Hematopoietic multipotent progenitor cell treated with erythropoietin and hydrocortisone succinate and interleukin-3 and kit ligand, for 17 days (in vitro differentiated cells): ENCODE measurements at places on chromosomes 7 and 10.

DNA sequence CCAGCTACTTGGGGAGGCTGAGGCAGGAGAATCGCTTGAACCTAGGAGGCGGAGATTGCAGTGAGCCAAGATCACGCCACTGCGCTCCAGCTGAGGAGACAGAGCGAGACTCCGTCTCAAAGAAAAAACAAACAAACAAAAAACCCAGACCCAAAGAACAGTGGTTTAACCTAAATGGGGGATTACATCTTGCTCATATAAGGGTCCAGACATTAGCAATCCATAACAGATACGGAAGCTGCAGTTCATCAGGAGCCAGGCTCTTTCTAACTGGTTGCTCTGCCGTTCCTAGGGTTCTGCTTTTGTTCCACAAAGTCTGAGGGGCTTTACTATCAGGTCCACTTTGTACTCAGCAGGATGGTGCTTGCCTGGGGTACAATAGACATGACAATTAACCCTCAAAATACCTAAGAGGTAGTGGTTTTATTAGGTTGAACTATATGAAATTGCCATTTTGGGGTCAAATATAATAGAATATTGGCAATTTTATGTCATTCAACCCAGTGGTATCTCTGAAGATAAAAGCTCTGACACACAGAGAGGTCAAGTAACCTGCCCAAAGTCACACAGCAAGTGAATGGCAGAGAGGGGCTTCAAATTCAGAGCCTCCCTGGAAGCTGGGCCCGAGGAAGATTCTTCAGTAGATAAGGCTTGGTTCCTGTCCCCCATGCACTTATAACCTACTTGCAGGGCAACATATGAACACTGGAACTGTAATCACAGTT is 21.3 kb downstream of the NYAP1 start:
- no peak for DNase-seq

- DNase-seq, result peak; percentile 77
Measured at GRCh38 chr10:79196470-79197461, 128.0 kb downstream of the ZMIZ1 start.

- no peak for DNase-seq
Measured at GRCh38 chr10:120768227-120768626, 82.9 kb upstream of the WDR11 start.

- DNase-seq, result no peak
Measured at GRCh38 chr7:158271646-158272045, 316.0 kb downstream of the PTPRN2 start.

- DNase-seq, result no peak
Measured at GRCh38 chr7:127678337-127678736, 26.3 kb downstream of the SND1 start.

DNA sequence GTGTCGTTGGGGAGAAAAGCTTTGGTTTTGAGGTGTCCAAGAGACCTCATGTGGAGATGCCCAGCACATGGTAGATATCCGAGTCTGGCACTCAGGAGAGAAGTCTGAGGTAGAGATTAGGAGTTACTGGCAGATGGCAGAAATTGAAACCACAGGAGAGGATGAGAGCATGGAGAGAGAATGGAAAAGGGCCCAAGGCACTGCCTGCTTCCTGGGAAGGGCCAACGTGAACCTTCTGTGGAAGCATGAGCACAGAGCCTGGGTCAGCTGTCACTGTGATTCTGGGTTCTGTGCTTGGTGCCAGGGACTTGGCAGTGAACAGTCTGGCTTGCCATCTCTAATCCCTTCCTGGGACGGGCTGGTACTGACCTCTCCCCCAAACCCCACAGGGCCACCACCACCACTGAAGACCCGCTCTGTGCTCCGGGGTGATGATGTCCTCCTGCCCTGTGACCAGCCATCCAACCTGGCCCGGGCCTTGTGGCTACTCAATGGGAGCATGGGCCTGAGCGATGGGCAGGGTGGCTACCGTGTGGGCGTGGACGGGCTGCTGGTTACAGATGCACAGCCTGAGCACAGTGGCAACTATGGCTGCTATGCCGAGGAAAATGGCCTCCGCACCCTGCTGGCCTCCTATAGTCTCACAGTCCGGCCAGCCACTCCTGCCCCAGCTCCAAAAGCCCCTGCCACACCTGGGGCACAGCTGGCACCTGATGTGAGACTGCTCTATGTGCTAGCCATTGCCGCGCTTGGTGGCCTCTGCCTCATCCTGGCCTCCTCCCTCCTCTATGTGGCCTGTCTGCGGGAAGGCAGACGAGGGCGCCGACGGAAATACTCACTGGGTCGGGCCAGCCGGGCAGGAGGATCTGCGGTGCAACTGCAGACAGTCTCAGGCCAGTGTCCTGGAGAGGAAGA is 4.1 kb downstream of the MRPL43 start:
- DNase-seq, result no peak

DNA sequence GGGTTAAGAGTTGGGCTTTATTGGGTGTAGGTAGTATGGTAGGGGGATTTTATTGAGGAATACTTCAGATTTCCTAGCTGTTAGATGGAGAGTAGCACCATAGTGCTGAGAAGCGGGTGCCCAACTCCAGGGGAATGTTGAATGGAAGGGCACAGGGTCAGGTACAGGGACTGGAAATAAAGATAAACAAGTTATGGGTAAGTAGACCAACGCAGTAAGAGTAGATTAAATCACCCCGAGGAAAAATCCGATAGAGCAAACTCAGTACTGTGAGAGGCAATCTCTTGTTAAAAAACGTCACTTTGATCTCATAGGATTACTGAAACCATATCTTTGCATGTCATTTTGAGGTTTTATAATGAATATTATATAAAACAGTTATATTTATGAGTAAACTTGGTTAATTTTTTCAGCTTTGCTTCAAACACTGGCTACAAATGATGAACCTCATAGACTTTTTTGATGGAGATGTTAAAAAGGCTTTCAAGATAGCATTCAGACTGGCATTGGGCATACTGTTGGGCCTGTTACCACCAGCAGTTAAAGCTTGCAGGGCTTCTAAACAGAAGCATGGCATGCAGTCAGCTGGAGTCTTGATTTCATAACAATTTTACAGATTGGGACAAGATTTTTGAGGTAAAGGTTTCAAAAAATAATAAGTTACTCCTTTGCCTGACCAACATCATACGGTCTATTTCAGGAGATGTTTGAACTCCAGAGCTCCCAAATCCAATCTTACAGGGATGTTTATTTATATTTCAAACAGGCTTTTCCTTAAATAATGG is 7.1 kb downstream of the AHR start:
- DNase-seq, result no peak

- DNase-seq, result no peak
Measured at GRCh38 chr10:86023931-86024280, 342.7 kb downstream of the GRID1 start.

GRCh38 chr10:132104471-132105301 is 38.9 kb downstream of the JAKMIP3 start:
- DNase-seq, result no peak

DNA sequence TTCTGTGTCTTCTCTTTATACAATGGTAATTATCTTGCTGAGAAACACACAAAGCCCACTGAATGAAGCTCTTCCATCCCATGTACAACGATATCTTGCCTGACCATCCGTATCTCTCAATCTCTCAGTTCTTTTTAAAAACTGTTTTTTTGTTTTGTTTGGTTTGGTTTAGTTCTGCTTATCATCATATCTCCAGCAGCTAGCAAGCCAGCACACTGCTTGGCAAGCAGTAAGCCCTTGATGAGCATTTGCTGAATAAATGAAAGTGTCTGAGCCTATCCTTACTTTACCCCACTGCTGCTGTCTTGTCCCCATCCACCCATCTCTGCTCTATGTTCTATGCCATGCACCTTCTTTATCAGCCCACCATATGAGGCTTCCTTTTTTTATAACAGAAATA is 34.2 kb downstream of the ITGB1 start:
- DNase-seq, result peak; percentile 49

DNA sequence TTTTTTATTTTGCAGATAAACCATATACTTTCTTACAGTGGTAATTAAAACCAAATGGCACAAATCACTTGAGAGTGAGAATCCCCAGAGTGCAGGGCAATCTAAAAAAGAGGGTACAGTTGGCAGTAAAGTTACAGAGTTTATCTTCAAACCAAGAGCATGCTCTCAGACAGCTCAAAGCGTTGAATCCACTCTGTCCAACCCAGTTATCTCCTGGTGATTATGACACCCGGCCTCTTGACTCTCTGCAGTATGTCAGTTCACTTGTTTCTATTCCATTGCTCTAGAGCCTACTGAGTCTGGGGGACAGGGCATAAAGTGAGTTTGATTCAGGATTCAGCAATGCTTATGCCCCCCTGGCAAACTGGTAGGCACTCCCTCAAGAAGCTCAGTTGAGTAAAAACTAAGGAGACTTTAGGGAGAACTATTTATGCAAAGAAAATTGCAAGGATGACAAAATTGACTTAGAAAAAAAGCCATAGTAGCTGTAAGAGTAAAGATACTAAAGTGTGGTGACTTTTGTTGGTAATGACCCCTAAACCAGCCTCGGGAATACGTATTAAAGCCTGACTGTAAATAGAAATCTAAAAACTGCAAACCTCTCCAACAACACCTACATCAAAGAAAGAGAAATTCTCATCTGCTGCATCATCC is 55.5 kb downstream of the COL1A2 start:
- no peak for DNase-seq

DNA sequence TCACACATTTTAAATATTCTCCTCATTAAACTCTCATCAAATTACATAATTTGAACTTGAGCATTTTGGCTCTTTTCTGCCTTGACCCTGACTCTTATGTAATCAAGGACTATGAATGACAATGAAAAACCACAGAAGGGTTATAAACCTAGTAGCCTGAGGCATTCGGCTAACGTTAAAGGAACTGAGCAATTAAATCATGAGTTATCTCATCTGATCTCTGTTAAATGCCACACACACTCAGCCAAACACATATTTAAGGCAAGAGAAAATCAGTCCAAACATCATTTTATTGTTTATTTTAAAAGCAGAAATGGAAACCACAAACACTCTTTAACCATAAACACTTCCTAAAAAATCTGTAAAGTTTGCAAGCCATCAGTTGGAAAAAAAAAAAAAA is 204.3 kb downstream of the DGKI start:
- DNase-seq, result no peak

DNA sequence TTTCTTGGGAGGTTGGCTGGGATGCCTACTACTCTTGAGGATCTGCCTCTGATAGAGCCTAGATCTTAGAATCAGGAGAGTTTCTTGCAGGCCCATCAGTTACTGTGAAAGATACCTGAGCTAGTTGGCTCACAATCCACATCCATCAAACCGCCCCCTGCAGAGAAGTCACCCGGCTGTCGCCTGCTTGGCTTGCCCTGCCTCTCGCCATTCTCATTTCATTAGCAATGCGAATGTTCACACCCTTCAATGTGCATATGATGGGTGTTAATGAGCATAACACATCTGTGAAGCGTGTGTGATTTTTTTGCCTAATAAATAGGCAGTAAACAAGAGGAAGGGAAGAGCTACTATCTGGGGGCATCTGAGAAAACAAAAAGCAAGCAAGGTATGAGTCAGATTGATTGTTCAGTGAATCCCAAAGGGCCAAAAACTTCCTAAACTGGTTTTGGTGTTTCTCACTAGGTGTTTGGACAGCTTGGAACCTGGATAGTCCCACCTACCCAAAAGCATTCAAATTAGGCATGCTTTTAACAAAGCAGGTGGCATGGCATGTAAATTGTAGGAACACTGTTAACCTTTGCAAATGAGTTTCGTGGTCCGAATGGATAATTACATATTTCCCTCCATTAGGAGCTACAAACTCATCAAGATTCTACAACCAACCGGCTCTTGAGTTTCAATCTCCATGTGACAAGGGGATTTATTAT is 272.3 kb upstream of the C7orf33 start:
- DNase-seq, result no peak

DNA sequence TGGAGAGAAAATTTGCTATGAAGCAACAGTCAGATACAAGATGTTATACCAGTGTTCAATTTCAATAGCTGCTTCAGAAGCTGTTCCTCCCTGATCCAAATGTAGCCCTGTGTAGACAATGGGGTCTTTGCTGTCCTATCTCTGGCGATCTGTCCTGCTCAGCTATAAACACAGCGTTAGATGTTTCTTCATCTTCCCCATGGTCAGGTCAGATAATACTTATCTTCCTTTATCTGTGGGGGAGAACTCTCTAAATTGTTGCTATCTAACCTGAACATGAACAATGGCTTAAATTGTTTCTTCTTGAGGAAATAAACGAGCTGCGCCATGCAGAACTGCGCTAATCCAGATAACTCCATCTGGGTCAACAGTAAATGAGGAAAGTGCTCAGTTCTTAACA is 15.6 kb upstream of the KIAA1217 start:
- DNase-seq, result no peak

GRCh38 chr10:46328853-46329689 is 42.3 kb downstream of the ANTXRL start:
- DNase-seq, result no peak

DNA sequence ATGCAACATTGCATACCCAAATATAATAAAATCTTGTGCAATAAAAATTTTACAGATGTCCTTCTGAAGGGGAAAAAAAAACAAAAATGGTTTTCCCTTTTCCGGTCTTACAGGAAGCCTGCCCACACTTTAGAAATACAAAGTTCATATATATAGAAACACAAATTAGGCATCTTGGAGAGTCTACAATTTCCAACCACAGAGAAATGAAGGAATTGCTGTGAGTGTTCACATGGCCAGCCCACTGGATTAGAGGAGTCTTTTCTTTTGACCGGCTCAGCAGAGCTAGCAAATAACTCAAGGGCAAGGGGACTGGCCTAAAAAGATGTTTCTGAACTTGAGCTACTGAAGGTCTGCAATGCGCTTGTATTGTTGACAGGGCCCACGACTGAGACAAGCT is 92.4 kb downstream of the GLI3 start:
- no peak for DNase-seq

DNA sequence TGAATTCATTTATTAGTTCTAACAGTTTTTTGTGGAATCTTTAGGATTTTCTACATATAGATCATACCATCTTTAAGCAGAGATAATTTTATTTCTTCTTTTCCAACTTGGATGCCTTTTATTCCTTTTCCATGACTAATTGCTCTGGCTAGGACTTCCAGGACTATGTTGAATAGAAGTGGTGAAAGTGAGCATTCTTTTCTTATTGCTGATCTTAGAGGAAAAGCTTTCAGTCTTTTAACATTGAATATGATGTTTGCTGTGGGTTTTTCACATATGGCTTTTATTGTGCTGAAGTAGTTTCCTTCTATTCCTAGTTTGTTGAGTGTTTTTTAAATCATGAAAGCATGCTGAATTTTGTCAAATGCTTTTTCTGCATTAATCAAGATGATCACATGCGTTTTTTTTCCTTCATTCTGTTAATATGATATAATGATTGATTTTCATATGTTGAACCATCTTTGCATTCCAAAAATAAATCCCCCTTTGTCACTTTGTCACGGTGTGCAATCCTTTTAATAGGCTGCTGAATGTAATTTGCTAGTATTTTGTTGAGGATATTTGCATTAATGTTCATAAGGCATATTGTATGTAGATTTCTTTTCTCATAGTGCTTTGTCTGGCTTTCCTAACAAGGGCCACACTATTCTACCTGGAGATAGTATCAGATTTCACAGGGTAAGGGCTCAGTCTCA is 92.9 kb downstream of the ZNF467 start:
- no peak for DNase-seq

- no peak for DNase-seq
Measured at GRCh38 chr10:26728957-26729356, 31.5 kb downstream of the PDSS1 start.

- DNase-seq, result no peak
Measured at GRCh38 chr7:33261585-33261984, 132.2 kb downstream of the BBS9 start.

- no peak for DNase-seq
Measured at GRCh38 chr7:30934225-30934624, 22.6 kb downstream of the AQP1 start.

GRCh38 chr7:21844742-21845141 is 101.0 kb downstream of the CDCA7L start:
- no peak for DNase-seq
